Activated gamma-delta T cell (primary cell): ENCODE measurements at places on chromosomes 12 and 14.
A peak's percentile ranks its signal among the peaks of the same experiment; 100 is the strongest.

DNA sequence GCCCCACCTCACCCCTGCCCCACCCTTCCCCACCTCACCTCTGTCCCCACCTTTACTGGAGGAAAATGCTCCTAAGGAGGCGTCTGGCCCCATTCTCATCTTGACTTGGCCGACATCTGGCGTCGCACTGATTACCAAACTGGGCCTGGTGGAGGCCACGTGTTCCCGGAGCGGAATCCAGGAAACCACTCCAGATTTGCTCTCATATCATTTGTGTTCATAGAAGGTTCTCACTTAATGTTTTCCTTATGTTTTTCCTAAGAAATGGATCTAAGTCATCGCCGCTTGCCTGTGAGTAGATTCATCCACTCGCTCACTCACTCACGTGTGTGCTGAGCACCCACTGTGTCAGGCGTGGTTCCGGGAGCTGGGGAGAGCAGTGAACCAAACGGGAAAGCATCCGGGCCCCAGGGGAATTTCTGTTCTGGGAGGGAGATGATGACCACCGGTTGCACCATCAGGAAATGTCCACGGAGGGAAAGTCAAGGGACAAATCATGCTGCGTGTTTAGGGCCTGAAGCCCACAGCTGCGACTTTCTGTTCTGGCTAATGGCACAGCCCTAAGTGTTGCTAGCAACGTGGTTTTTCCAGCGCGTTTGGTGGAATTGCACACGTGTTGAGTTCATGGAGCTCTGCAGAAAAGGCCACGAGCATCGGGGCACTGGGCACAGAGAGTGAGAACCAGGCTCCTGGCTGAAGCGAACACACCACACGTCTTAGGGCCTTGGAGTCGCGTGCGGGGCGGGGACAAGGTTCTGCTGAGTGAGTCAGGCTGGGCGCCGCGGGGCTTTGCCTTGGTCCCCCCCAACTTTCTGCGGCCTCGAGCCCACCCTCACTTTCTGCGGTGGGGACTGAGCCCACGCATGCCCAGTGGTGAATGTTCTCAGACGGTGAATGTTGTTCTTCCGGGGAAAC is 57.7 kb downstream of the ADGRD1 start:
- no peak for DNase-seq

DNA sequence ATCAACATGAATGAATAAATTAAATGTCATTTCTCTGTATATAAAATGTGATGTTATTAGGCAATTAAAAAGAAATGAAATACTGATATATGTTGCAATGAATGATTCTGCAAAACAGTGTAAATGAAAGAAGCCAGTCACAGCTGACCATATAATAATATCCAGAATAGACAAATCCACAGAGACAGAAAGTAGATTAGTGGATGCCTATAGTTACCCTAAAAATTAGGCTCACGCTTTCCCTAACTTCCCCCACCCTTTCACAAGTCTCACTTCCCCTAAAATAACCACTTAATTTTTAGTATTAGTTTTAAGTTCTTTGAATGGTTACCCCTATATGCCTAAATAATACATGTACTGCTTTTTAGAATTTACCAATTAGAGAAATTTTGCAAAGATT is 348.9 kb upstream of the FAR2 start:
- no peak for DNase-seq

GRCh38 chr14:76307786-76308780 is 67.9 kb upstream of the ESRRB start:
- DNase-seq: no peak

DNA sequence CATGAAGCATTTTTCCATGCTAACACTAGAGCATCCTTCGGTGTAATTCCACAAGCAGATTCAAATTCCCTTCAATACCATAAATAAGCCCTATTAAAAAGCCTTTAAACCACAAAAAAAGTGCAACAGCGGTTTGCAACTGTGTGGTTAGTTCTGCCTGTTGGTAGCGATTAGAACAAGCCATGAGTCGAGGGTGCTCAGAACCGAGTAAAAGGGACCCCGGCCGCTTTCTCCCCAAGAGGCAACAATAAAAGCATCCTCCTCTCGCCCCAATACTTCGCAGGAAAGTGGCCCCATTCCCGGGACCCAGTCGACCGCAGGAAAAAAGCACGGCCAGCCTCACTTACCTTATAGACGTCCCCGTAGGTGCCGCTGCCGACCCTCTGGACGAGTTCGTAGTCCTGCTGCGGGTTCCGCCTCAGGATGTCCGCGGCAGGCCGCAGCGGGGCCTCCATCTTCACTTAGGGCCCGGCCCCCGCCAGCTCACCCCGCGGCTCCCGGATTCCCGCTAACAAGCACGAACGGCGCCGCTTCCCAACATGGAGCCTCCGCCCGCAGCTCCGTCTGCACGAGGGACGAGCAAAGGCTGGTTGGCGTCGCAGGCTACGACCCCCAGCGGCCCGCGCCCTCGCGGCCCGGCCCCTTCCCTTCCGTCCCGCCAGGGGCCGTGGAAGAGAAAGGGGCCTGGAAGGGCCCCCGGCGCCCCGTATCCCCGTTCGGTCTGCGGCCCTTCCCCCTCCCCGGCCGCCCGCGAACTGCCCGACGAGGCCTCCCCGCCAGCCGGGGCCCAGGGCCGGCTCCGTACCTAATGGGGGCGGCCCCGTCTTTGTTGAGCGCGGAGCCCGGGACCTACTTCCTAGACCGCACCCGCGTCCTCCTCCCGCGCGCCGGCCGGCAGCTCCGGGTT is 521 bp downstream of the MAP4K5 start:
- peak; percentile 29 for DNase-seq

- DNase-seq: no peak
Measured at GRCh38 chr12:117322428-117322827, 39.0 kb downstream of the NOS1 start.

- DNase-seq: no peak
Measured at GRCh38 chr14:74660167-74660566, 48.1 kb upstream of the LTBP2 start.

- DNase-seq: no peak
Measured at GRCh38 chr12:30969606-30970395, 43.3 kb downstream of the TSPAN11 start.

DNA sequence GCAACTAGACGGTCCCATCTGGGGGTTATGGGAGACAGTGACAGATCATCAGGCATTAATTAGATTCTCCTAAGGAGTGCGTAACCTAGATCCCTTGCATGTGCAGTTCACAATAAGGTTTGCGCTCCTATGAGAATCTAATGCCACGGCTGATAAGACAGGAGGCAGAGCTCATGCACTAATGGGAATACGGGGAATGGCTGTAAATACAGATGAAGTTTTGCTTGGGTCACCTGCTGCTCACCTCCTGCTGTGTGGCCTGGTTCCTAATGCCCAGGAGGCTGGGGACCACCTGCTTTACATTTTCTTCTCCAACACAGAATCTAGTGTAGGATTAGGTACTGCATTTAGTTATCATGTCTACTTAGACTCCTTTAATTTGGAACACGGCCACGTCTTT is 49.7 kb upstream of the SAV1 start:
- no peak for DNase-seq

DNA sequence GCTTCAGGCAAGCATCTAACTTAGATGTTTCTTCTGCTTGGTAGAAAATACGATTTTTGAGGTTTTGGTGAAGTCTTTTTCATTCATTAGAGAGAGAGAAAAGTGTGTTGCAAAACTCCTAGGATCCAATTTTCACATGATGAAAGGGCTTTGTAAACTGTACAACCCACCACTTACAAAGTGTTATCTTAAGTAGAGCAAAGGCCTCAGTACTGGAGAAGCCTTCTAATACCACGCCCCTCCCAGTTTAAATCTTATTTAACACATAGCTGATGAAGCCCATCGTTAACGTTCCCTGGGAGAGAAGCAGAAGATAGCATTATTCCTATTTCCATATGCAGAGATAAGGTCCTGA is 869 bp downstream of the APOLD1 start:
- no peak for DNase-seq

DNA sequence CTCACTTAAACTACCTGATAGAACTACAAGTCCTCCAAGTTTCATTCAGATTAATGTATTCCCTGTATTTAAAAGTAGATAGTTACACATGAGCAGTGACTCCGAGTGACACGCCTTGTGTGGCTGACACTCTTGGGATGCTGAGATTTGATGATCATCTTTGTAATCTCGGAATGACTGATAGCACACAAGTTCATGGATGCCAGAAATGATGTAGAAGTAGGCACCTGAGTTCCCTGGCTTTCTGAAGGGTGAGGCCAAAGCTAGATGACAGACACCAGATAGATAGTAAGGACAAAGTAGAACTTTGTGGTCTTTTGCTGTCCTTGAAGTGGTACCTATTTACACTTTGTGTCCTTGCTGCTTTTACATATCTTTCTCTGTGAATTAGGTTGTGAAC is 491.2 kb downstream of the PCNX1 start:
- DNase-seq: no peak

GRCh38 chr14:85881935-85882334 is 352.0 kb downstream of the FLRT2 start:
- DNase-seq: no peak

- no peak for DNase-seq
Measured at GRCh38 chr12:47340411-47341015, 260.8 kb upstream of the AMIGO2 start.

- no peak for DNase-seq
Measured at GRCh38 chr12:106564678-106565329, 18.0 kb upstream of the RFX4 start.

DNA sequence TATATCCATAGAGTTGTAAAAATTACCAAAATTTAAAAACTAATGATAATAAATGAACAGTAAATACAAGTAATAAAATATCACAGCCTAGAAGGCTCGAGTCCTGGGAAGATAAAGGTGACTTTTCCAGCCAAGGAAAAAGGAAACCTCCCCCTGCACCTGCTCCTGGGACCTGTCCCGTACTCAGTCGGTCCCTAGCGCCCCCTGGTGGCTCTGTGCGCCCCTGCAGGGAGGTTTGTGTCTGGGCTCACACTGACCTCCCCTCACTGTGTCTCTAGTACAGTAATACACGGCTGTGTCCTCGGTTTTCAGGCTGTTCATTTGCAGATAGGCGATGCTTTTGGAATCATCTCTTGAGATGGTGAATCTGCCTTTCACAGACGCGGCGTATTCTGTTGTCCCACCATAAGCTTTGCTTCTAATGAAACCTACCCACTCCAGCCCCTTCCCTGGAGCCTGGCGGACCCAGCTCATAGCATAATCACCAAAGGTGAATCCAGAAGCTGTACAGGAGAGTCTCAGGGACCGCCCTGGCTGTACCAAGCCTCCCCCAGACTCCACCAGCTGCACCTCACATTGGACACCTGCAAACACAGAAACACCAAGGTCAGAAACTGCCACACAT is 1030.4 kb downstream of the TMEM121 start:
- DNase-seq: peak; percentile 39

- no peak for DNase-seq
Measured at GRCh38 chr14:91636604-91637003, 95.3 kb downstream of the CATSPERB start.

DNA sequence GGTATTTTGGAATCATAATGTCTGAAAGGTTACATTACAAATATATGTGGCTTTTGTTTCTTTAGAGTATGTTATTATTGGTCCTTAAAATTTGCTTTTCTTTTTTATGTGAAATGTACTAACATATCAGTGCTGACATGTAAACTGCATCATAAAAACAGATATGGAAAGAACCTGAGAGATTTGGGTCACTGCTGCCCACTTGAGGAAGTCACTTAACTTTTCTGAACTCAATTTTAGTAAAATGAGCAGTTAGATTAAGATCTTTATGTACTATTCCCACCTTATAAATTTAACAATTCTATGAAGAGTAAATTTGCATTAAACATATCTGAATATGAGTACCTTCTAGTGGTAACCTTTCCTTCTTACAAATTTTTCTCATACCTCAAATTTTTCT is 7.5 kb downstream of the PTGR2 start:
- no peak for DNase-seq
